ENCODE measurements at places on chromosomes 7 and 10.

GRCh38 chr7:38681882-38682281, 50.7 kb upstream of the AMPH start:
- no peak for DNase-seq

GRCh38 chr7:37304921-37305320, 143.7 kb downstream of the ELMO1 start:
- no peak for DNase-seq

GRCh38 chr7:157795643-157796042, 458.8 kb downstream of the DNAJB6 start:
- DNase-seq: no peak

DNA sequence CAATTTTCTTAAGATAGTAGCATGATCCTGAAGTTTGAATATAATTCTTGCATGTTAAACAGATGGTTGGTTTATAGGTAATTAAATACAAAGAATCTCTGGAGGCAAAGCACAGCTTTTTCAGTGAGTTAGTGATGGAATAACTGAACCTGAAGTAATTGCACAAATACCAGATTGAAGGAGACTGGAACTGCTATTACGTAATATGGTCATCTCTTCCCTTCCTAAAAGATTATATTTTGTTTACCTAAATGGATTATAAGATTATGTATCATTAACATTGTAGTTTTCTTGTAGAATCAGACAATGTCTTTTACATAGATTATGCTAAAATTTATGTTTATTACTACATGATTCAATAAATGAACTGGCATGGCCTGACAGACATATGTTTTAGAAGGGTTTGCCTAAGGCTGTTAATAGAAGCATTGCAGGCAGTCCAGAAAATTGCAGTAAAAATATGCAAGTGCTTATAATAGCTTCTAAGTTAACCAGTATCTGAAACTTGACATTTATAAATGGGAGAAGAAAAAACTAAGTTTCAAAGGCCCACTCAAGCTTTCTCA, 35.8 kb upstream of the GPR37 start:
- DNase-seq: no peak

DNA sequence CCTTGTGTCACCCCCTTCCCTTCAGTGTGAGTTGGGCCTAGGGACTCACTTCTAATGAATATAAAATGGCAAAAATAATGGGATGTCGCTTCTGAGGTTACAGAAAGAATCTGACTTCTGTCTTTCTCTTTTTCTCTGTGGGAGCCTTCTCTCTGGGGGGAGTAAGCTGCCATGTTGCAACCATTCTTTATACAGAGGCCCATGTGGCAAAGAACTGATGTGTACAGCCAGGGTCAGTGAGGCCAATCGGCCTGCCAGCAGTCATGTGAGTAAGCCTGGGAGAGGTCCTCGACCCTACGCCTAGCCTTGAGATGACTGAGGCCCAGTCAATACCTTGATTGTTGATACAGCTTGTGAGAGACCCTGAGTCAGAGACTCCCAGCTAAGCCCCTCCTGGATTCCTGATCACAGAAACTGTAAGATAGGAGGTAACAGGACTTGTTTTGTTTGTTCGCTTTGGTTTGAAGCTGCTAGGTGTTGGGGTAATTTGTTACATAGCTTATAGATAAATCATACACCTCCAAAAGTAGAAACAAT, 1.7 kb downstream of the TCAF1 start:
- no peak for DNase-seq

- DNase-seq: no peak
Measured at GRCh38 chr7:66747881-66748511, 7.5 kb downstream of the RABGEF1 start.

DNA sequence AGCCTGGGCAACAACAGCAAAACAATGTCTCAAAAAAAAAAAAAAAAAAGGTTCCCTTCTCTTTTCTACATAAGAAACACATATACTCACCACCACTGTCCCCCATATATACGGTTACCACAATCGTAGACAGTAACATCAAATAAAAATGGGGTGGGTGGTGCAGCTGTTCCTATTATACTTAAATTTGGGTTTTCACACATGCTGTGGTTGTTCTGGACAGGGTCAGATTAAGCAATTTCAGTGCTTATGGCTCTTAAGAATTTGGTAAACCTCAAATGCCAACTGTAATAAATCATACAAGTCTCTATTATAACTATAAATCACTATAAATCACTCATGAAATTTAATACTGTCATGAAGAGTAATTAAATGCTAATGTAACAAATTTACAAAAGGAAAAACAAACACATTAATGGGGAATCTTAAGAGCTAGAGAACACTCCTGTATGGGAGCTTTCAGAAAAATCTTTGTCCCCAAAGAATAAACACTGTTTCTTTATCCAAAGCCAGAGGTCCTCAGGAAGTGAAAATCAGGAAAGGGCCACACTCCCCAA, 143.6 kb downstream of the GLI3 start:
- no peak for DNase-seq

DNA sequence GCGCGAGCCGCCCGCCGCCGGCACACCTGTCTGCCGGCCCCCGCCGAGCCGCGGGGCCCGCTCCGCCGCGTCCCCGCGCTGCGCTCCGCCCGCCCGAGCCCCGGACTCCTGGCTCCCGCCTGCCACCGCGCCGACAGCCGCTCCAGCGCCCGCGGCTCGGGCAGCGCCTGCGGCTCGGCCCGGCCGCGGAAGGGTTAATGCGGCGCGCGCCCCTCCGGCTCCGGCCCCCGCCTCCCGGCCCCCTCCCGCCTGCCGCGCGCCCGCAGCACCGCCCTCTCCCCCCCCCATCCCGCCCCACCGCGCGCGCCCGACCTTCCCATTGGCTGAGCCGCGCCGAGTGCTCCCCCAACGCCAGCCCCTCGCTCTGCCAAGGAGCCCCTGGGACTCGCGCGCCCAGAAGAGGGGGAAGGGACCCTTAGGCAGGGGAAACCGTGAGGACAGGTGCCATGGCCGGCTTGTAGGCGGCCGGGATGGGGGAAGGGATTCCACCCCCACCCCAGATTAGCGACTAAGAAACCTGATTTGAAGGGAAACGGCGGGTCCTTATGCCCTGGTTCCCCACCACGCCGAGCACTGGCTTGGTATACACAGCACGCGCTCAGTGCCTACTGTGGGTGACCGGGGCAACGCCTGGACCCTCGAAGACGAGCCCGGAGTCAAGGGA, at the start of gene KCNH2:
TSS of gene KCNH2 (minus strand) at position 196 of the 664 bp plus-strand sequence. CDS start 408 bp downstream, outside the sequence.
- no peak for DNase-seq

DNA sequence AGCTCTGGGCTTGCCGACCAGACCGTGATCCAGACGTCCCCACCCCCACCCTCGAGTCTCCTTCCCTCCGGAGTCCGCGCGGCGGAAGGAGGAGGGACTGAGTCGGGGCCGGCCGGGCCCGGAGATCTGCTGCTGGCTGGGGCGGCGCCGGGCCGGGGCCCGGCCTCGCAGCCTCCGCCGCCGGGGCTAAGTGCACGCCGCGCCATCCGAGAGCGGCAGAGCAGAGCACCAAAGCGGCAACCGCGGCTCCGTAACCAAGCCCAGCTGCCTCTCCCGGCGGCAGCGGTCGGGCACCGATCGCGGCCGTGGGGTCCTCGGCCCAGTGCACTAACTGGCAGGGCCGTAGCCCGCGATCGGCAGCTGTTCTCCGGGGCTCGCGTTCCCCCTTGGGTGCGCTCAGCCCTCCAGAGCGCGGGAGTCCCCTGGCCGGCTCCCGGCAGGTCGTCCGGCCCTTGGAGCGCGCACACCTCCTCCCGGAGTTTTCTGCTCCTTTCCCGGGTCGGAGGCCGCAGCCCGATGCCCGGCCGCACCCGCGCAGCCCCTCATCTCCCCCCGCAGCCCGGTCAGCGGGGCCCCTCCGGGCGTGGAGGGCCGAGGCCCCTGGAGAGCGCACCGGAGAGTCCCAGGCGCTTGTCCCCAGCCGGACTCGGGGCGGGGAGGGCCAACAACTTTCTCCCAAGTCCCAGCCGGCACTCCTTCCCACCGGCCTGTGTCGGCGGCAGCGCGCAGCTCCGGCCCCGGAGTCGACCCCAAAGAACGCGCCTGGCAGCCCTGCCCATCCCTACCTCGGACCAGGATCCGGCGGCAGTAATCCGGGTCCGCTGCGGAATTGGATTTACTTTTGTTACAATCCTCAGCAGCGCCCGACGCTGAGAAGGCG, 799 bp downstream of the VAX1 start:
- no peak for DNase-seq

DNA sequence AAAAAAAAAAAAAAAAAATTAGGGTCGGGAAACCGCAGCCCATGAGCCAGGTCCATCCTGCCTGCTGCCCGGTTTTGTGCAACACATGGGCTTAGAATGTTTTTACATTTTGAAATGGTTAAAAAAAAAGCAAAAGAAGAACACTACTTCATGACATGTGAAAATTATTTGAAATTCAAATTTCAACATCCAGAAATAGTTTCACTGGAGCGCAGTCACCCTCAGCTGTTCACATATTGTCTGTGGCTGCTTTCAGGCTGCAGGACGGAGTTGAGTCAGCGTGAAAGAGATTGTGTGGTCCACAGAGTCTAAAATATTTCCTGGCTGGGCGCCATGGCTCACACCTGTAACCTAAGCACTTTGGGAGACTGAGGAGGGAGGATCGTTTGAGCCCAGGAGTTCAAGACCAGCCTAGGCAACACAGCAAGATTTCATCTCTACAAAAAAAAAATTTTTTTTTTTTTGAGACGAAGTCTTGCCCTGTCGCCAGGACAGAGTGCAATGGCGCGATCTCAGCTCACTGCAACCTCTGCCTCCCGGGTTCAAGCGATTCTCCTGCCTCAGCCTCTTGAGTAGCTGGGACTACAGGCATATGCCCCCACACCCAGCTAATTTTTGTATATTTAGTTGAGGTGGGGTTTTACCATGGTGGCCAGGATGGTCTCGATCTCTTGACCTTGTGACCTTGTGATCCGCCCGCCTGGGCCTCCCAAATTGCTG, 63.9 kb upstream of the ECHDC3 start:
- no peak for DNase-seq

DNA sequence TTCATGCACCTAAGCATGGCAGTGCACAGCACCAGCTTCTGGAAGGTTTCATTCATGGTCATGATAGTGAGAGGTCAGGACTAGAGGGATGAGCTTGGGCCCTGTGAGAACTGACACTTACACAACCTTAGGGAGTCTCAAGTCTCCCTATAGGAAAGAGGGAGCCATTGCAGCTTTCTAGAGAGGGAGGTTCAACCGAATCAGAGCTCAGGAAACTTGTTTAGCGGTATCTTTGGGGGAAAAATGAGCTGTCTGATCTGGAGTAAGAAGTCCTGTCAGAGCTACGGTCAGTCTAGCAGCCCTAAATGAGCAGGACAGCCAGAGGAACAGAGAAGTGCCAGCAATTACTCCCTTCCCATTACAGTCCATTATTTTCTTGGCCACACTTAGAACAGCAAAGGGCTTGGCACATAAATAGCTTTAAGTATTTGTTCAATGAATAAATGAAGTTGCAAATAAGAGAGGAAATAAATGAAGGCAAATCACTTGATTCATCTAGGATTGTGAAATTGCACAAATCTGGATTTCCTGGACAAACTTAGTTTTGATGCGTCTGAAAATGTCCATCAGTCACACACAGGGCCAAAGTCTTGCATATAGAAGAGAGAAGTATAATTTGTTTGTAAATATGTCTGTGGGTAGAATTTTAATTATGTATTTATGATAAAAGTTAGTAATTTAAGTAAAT, 262.0 kb downstream of the GLI3 start:
- DNase-seq: no peak

- no peak for DNase-seq
Measured at GRCh38 chr10:62046522-62047227, 145.2 kb downstream of the ARID5B start.

DNA sequence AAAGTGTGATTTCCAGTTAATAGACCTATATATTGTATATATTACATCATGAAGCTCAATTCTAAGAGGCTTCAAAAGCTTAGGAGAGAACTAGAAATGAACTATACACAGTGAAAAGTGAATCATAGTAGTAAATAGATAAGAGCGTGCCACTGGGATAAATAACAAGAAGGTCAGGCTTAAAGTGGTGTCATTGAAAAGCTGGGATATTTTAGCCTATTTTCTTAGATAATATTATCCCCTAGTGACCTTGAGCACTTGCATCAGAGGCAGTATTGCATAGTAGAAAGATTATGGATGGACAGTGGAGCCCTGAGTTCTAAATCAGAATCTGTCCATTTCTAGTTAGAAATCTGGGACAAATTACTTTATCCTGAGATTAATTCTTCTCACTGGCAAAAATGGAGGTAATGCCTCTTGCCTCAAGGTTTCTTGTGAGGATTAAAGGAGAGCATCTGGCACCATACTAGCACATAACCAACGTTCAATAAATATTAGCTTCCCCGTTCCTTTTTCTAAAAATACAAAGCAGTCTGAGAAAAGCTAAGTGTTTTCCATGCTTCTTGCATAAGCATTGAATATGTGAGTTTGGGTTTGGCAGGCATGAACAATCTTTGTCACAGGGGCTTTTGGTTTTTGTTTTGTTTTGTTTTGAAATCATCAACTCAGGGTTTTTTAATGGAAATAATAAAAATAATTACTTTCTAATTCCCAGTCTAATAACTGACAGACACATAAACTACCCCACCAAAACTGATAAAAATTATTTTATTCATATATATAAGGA, 27.3 kb upstream of the MACC1 start:
- no peak for DNase-seq

DNA sequence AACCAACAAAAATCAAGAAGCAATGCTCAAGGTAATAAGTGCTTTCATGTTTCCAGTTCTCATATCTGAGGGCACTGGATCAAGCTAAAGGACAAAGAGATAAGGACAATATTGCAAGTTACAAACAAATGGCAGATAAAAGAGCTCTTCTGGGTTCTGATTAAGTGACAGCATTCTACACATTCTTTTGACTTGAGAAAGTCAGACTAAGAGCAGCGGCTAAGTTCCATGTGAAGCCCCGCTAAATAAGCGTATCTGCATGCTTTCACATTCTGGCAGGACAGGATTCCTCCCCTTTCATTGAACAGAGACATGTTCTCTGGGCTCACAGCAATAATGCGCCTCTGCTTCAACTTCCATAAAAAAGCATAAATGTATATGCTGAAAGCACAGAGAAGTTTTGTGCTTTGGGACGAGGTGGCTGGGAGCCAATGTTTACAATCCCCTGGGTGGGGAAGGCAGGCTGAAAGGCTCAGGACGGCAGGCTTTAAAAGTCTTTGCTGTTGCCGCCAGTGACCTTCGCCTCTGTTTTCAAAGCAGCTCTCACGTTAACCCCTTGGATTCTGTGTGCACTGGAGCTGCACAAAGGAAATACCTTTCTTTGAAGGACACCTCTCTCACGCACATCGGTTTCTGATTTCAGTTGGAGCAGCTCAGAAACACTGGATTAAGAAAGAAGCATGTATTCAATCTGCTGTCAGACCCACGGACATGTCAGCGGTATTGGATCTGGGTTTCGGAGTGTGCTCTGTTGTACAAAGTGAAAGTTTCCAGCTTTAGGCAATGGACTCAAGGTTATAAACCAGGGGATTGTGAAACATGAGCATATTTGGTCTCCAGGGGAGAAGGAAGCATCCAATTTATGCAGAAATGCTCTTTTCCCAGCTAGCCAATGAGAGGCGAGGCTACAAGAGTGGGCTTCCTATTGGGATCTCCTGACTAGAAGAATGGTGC, 105.4 kb upstream of the FAM133B start:
- DNase-seq: no peak

Data from stimulated activated CD4-positive, alpha-beta T cell treated with anti-CD3 and anti-CD28 coated beads, Interleukin-1b, Interleukin-23, amount 100 ng/mL, for 24 hours (primary cell).